ENCODE measurements at places on chromosomes 3 and 15. TPM values are rescaled to one million over a fixed set of nuclear protein-coding genes. Genes with fewer than 3 reads are reported as not detected.

The MKRN2OS gene
- not detected for total RNA-seq

The MTMR10 gene
- 9.1 TPM for total RNA-seq

The SEMA6D gene
- 4.9 TPM for total RNA-seq

The CASR gene
- not detected for total RNA-seq

The TMEM44 gene
- 8.5 TPM for total RNA-seq

The MKRN3 gene
- total RNA-seq = 0.32 TPM

The CTDSPL gene
- 21.0 TPM for total RNA-seq

The GABRR3 gene
- total RNA-seq = not detected

The ITPR1 gene
- total RNA-seq = 29.9 TPM

The PLA2G4E gene
- not detected for total RNA-seq

The GRIP2 gene
- total RNA-seq = 0.09 TPM

The CCR9 gene
- total RNA-seq = not detected

The GP5 gene
- under 0.01 TPM for total RNA-seq

The NEK10 gene
- total RNA-seq = 16.7 TPM

The CACNA2D3 gene
- not detected for total RNA-seq

The ATP10A gene
- total RNA-seq = 2.5 TPM

The KLHL6 gene
- under 0.01 TPM for total RNA-seq

The CAPN3 gene
- 1.7 TPM for total RNA-seq

The PRTG gene
- 0.47 TPM for total RNA-seq

The SKOR1 gene
- total RNA-seq = 0.16 TPM

The COMMD2 gene
- total RNA-seq = 18.0 TPM

The GRAMD2A gene
- 0.09 TPM for total RNA-seq

The CHRNA7 gene
- 0.47 TPM for total RNA-seq

The MAP6D1 gene
- 0.52 TPM for total RNA-seq

The DYNLT2B gene
- total RNA-seq = 10.4 TPM

The LEKR1 gene
- 0.26 TPM for total RNA-seq

The GASK1A gene
- 0.26 TPM for total RNA-seq

The AADACL2 gene
- total RNA-seq = not detected

The C3orf20 gene
- not detected for total RNA-seq

The ROBO2 gene
- 0.17 TPM for total RNA-seq

The FAH gene
- total RNA-seq = 57.2 TPM

The CCR8 gene
- not detected for total RNA-seq

The THSD4 gene
- total RNA-seq = 13.9 TPM

The STARD5 gene
- total RNA-seq = 11.0 TPM

The TRIP4 gene
- 9.8 TPM for total RNA-seq

All from bronchial smooth muscle cell (primary cell).